Subcutaneous preadipocyte (primary cell): ENCODE measurements at places on chromosomes 3 and 15. TPM values are rescaled to one million over a fixed set of nuclear protein-coding genes. Genes with fewer than 3 reads are reported as not detected.

SERINC4 gene
- 0.20 TPM in 1 of 2 replicates, not detected in the other for total RNA-seq

BCHE gene
- total RNA-seq: 1.1 and 4.1 TPM in 2 replicates

CISH gene
- 0.78 and 1.1 TPM in 2 replicates for total RNA-seq

TPRA1 gene
- total RNA-seq: 29.5 and 29.8 TPM in 2 replicates

RAB6B gene
- 0.20 and 0.37 TPM in 2 replicates for total RNA-seq

MITF gene
- total RNA-seq: 3.9 and 6.2 TPM in 2 replicates

C3orf62 gene
- 1.2 and 1.8 TPM in 2 replicates for total RNA-seq

UMPS gene
- total RNA-seq: 16.9 and 36.9 TPM in 2 replicates

CAND2 gene
- total RNA-seq: 0.20 and 1.1 TPM in 2 replicates

ROPN1B gene
- total RNA-seq: not detected in 2 replicates

EFCAB12 gene
- total RNA-seq: under 0.01 TPM in 1 of 2 replicates, not detected in the other

SEMA5B gene
- total RNA-seq: not detected in 2 replicates

RNF13 gene
- 64.3 and 78.3 TPM in 2 replicates for total RNA-seq

CYP1A2 gene
- total RNA-seq: not detected in 2 replicates

CAPN3 gene
- total RNA-seq: 1.2 and 1.5 TPM in 2 replicates

SAXO2 gene
- 0.78 and 1.8 TPM in 2 replicates for total RNA-seq

ZNF717 gene
- total RNA-seq: 14.7 and 19.9 TPM in 2 replicates

AP3B2 gene
- total RNA-seq: under 0.01 TPM in 2 replicates

BSN gene
- under 0.01 and 0.20 TPM in 2 replicates for total RNA-seq

AP3S2 gene
- total RNA-seq: 36.7 and 43.2 TPM in 2 replicates

ACP3 gene
- total RNA-seq: 7.3 and 47.5 TPM in 2 replicates

NMD3 gene
- 48.9 and 69.2 TPM in 2 replicates for total RNA-seq
